NCI-H187 treated with DMSO at 0.1 percent for 48 hours (cell line): ENCODE measurements at places on chromosomes 3 and 15.

- DNase-seq, result no peak
Measured at GRCh38 chr3:14791343-14791945, 27.3 kb upstream of the FGD5 start.

- no peak for DNase-seq
Measured at GRCh38 chr3:64039332-64039731, 16.0 kb upstream of the PSMD6 start.

DNA sequence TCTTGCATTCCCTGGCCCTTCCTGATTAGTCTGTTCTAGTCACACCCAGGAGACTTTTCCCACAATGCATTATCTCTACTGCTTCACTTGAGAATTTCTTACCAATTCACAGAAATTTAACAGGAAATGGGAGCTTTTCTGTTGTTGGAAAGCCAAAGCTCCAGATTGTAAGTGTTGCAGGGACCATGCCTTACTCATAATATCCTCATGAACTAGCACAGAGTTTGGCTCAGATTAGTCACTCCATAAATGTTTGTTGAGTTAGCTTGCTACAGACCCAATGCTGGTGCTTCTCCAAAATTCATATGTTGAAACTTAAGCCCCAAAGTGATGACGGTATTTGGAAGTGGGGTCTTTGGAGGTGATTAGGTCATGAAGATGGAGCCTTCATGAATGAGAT lies 232.6 kb downstream of the GAP43 start:
- no peak for DNase-seq

- DNase-seq, result no peak
Measured at GRCh38 chr15:31434588-31435260, 108.1 kb downstream of the KLF13 start.

DNA sequence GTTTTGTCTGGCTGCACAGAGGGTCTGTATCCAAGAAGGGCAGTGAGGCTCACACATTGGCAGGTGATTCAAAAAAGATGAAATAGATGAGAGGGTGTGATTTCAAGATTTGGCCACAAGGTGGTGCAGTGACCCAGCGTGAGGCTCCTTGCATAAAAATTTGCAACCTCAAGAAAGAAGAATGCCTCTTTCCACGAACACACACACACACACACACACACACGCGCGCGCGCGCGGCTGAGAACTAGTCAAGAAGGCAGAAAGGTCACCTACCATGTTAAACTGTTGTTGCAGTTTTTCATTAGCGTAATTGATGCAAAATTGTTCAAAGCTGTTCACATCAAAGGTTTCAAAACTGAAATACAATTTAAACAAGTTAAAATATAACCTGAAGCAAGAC lies 39.2 kb downstream of the MYO5C start:
- no peak for DNase-seq

GRCh38 chr3:165521131-165521871 lies 315.9 kb downstream of the BCHE start:
- DNase-seq, result no peak

DNA sequence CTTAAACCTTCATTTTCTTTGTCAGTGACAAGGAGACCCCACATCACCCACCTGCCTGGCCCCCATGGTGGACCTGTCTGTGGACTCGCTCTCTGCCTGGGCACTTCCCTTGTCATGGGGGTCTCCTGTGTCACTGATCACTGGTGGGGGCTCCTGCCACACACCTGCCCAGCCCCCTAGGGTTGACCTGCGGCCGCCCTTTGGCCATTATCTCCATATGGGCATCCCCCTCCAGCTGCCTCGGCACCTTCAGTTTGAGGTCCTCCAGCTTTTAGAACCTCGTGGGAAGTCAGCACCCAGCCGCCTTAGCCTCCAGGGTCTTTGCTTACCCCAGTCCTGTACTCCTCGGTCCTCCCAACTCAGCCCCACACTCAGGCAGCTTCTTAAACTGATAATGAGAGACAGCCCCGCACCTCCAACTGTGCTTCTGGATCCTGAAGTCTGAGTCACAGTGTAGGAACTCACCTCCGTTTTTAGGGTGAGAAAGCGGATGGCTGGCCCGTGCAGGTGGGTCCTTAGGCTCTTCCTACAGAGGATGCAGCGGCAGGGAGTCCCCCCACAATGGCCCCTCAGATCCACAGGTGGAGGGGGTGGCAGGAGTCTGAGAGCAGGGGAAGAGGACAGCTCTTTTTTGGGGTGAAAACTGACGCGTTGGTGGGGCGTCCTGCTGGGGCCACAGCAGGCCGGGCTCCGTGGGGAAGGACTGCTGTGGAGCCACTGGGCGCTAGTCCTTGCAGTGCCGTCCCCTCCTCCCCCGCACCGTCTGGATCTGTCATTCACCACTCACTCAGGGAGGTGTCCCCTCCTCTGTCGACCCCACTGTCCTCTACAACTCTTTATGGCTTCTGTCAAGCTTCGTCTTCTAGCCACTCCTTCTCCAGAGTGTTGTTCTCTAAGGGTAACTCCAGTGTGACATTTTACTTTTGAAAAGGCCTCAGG lies 8.7 kb upstream of the PRR23E start:
- DNase-seq, result no peak

DNA sequence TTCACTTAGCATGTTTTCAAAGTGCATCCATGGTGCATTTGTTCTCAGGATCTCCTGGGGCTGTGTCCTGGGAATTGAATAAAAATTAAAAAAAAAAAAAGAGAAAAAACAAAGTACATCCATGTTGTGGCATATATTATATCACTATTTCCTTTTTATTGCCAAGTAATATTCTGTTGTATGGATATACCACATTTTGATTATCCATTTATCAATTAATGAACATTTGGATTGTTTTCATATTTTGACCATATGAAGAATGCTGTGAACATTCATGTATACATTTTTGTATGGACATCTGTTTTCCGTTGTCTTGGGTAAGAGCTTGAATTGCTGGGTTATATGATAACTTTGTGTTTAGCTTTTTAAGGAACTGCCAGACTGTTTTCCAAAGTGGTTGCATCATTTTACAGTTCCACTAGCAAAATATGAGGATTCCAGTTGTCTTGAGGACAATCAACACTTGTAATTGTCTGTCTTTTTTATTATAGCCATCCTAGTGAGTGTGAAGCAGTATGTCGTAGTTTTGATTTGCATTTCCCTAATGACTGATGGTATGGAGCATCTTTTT lies 44.5 kb downstream of the CTDSPL2 start:
- no peak for DNase-seq

GRCh38 chr3:114308830-114309229 lies 15.0 kb downstream of the TIGIT start:
- DNase-seq, result no peak

GRCh38 chr3:109387621-109388020 lies 50.3 kb upstream of the DPPA4 start:
- no peak for DNase-seq

DNA sequence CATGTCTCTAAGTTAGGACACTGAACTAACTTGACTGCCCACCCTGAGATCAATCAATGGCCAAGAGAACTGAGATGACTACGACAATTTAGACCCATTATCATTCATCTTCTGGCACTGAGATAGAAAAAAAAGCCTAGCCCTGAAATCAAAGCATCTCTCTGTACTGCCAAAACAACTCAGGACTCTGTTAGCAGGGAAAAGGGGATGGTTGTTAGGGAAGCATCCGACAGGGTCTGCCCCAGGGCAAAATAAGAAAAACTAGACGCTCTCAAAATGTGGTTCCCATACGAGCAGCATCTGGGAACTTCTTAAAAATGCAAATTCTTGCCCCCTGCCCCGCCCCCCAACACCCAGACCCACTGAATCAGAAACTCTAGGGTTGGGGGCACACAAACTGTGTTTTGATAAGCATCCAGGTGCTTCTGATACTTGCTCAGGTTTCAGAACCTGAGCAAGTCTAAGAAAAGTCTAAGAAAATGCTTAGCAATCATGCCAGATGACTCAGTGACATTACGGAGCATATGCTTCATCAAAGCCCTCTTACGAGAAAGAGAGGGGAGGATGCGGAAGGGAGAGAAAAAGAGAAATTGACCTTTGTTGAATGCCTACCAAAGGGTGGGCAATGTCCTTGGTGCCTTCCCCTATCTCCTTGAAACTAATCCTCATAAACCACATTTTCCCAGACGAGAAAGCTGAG lies 172.8 kb upstream of the HES1 start:
- DNase-seq, result no peak

- DNase-seq, result no peak
Measured at GRCh38 chr3:194661374-194661773, 10.6 kb downstream of the LSG1 start.

DNA sequence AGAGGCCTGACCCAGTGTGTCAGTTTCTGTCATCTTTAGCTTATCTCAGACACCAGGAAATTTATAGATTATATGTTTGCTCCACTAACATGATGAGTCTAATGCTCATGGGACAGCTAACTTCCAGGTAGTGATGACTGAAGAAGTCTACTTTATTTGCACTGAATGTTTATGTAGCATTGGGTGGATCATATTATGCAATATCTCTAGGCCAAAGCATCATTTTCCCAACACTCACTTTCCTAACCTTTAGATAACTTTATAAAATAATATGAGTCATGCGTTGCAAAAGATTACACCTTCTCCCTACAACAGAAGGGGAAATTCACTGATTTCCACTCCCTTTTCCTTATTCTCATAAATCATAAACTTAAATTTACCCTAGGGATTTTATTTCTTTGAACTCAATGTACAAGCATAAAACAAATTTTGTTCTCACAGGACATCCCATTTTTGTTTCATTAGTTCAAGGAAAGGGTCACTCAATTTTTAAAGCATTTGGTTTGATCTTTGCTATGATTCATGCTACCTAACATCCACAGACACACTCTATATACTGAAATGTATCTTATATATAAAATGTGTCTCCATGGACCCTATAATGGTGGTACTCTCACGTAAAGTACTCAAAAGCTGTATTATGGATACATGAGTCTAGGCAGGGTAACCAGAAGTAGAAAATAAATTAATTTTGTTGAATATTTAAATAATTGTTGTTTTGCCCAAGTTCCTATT lies 225.2 kb downstream of the WDR72 start:
- DNase-seq, result no peak

DNA sequence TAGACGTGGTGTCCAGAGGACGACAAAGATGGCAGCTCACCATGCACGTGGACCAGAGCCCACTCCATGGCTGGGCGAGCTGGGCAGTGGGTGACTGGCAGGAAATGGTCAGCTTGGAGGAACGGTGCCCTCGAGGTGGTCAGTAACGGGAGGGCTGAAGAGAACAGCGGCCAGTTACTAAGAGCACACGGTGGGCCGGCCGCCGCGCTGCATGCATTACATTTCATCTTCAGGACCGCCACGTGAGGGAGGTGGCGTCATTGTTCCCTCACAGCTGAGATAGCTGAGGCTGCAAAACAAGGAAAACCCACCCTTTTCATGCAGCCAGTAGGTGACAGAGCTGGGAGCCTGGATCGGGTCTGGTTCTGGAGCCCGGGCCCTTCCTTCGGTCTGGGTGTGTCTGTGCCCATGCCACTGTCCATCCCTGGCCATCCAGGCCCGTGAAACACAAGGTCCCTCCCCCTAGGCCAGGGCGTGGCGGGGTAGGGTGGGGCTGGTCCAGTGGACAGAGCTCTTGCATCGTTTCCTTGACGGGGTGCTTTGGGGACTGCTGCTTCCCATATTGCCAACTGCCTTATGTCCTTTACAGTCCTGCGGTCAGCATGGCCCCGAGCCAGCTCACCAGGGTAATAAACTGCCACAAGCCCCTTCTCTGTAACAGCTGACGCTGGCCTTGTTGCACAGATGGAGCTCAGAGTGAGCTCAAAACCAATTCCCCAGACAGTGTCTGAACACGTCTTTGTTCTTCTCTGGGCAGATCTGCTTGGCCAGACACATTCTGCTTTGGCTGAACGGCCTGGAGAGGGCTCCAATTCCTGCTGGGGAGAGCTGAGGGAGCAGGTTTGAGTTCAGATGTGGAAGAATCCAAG lies 51.8 kb downstream of the RGMA start:
- DNase-seq, result no peak

DNA sequence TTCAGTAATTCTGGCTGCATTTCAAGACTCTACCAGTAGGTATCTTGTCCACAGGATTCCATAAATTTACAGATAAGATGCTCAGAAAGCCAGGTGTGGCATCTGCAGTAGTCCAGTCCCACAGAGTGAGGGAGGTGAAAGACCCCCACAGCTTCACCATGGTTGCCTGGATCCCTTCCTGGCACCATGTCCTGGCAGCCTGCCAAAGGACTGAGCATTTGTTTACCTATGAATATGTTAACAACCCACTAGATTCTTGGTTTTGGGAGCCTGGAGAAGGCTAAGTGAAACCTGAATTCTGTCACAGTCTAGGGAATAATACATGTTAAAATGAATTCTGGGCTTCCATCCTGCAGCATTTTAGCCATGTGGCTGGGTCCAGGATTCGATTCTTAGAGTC lies 14.9 kb downstream of the CHST2 start:
- no peak for DNase-seq

- no peak for DNase-seq
Measured at GRCh38 chr15:39761006-39761405, 21.6 kb downstream of the FSIP1 start.

GRCh38 chr3:29279806-29280205 lies 1.1 kb upstream of the RBMS3 start:
- DNase-seq, result no peak

DNA sequence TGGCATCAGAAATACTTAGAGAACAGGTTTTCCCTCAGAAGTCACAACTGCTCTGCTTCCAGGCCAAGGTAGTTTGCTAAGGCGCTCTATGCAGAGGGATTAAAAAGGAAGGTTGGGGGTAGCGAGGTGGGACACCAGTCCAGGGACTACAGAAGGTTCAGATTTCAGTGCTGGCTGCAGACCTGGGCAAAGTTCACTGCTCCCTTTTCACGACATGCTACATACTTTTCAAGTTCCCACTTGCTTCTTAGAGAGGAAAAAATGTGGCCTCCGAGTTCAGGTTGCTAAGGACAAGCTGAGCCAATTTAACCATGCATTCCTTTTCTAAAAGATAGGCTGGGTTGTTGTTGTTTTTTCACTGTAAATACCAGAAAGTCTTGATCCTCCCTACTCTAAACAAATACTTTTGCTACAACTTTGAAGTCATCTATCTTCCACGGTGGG lies 158.6 kb upstream of the NR2F2 start:
- no peak for DNase-seq

- no peak for DNase-seq
Measured at GRCh38 chr3:177641206-177641605, 443.9 kb upstream of the TBL1XR1 start.
